ENCODE measurements at places on chromosomes 12 and 14. TPM values are rescaled to one million over a fixed set of nuclear protein-coding genes. Genes with fewer than 3 reads are reported as not detected.

TRHDE gene
- total RNA-seq: 1.2 TPM

CLEC4D gene
- total RNA-seq: not detected

PRH2 gene
- total RNA-seq: not detected

SPIC gene
- total RNA-seq: not detected

HOXC9 gene
- total RNA-seq: not detected

GALNT6 gene
- total RNA-seq: 5.8 TPM

CLEC12A gene
- 0.26 TPM for total RNA-seq

GRCh38 chr14:73958591-73958990, 8.5 kb downstream of the COQ6 start:
- H3K4me3 ChIP-seq: no peak overlapping the region
- no peaks in the 10 kb centered on the region for H3K27me3 ChIP-seq
- DNase-seq: no peak
- no peak overlapping the region for H3K27ac ChIP-seq
- peaks cover 98% of the 10 kb centered on the region for H3K36me3 ChIP-seq

GRCh38 chr14:100369019-100369418, 45.9 kb downstream of the SLC25A47 start:
- no peak for DNase-seq
- peaks cover 55% of the 10 kb centered on the region for H3K36me3 ChIP-seq
- H3K27ac ChIP-seq: no peak overlapping the region
- peaks cover 4% of the 10 kb centered on the region for H3K4me1 ChIP-seq
- H3K4me3 ChIP-seq: no peak overlapping the region

DNA sequence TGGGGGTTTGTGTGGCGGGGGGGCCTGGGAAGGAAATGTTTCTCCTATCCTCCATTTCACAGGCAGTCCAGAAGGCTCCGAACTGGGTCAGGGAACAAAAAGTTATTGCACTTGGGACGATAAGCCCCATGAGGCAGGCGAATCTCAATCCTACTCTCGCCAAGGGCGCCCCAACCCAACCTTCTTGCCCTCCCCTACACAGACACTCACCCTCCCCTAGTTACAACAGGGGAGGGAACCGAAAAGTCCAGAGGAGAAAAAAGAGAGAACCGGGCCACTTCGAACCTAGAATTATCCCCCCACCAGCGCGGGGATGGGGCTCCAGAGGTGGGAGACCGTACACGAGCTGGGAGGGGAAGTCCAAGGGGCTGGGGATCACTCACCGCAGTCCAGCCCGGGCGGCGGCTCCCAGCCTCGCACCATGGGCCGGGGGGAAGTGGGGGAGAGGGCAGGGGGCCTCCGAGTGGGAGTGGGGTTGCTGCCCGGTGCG, 357 bp downstream of the HOMEZ start:
- H3K27ac ChIP-seq: peak overlapping the region; percentile 99
- H3K4me3 ChIP-seq: peak overlapping the region; percentile 93
- no peak for DNase-seq
- H3K4me1 ChIP-seq: peaks cover 31% of the 10 kb centered on the region
- no peaks in the 10 kb centered on the region for H3K36me3 ChIP-seq
- H3K27me3 ChIP-seq: no peaks in the 10 kb centered on the region

- DNase-seq: peak; percentile 64
- H3K27me3 ChIP-seq: no peaks in the 10 kb centered on the region
- no peak overlapping the region for H3K4me3 ChIP-seq
- no peaks in the 10 kb centered on the region for H3K36me3 ChIP-seq
These were observed 8.6 kb downstream of the SLC6A13 start for GRCh38 chr12:254039-254438.

GRCh38 chr14:50714450-50715073, 46.5 kb upstream of the SAV1 start:
- H3K36me3 ChIP-seq: no peaks in the 10 kb centered on the region
- DNase-seq: no peak
- H3K27me3 ChIP-seq: no peaks in the 10 kb centered on the region

- peak overlapping the region; percentile 53 for H3K27ac ChIP-seq
- H3K4me1 ChIP-seq: peaks cover 29% of the 10 kb centered on the region
- DNase-seq: no peak
These were observed 107.2 kb downstream of the DUSP6 start for GRCh38 chr12:89245090-89245489.

DNA sequence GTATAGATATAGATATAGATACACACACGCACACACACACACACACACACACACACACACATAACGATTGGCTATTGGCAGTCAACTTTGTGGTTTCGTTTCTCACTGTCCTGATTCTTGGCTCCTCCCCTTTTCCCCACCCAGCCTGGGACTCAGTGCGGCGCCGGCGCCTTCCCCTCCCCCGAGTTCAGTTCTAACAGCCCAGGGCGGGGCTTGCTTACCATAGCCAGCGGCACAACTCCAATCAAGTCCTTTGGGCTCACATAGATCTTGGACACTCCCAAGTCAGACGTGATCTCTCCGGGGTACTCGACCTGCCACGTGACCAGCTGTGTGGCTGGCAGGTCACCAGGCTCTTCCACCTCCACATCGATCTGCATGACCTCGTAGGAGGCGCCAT, 484.1 kb downstream of the GLT1D1 start:
- DNase-seq: no peak
- H3K27ac ChIP-seq: no peak overlapping the region
- H3K4me3 ChIP-seq: no peak overlapping the region

- H3K4me3 ChIP-seq: peak overlapping the region; percentile 90
- H3K36me3 ChIP-seq: no peaks in the 10 kb centered on the region
- peak overlapping the region; percentile 82 for H3K27ac ChIP-seq
- H3K27me3 ChIP-seq: no peaks in the 10 kb centered on the region
- peaks cover 40% of the 10 kb centered on the region for H3K4me1 ChIP-seq
- no peak for DNase-seq
These were observed 624 bp downstream of the RIN3 start for GRCh38 chr14:92513966-92514843.

DNA sequence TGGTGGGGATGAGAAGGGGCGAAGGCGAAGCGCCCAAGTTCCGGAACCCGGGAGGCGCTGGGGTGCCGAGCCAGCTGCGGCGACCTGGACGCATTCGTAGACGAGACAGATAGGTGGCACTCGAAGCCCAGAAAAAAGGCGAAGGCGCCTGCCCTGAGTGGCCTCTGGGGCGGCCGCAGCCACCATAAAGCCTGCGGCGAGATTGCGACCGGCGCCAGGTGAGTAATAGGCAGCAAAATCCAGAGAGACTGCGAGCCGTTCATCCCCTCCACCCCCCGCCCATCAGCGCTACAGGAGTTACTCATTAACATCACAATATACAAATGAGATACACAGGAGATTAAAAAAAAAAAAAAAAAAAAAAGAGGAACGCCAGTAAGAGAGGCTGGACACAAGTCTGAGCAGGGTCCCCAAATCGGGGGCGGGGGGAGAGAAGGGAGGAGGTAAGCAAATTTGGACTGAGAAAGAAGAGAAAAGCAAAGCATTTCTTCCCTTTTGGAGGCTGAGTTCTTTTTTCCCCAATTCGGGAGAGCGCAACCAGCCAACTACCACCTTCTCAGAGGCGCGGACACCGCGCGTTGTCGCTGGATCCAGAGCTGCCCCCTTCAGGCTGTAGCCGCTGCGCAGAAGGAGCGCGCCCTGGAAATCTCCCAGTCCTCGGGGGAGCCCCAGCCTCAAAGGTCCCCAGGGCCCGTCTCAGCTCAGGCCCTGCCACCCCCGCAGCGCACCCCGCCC, 15.7 kb downstream of the TBX3 start:
- peak overlapping the region; percentile 46 for H3K4me3 ChIP-seq
- H3K27ac ChIP-seq: peak overlapping the region; percentile 35
- H3K4me1 ChIP-seq: peaks cover 32% of the 10 kb centered on the region
- no peak for DNase-seq

DNA sequence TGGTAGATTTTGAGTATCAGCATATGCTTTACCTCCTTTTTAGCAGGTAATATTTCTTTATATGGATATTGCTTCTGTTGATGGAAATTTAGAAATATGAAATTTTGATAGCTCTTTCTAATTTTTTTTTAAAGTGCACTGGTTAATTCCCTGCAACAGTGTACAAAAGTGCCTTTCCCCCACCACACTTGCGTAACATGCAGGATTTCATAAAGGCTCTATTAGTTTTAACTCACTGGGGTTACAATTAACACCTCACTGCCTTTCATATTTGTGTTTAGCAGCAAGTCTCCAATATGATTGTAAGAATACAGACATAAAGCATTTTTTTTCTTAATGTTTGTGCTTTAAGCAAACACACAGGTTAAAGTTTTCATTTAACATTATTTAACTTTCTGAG, 25.6 kb downstream of the MNAT1 start:
- H3K27ac ChIP-seq: no peak overlapping the region
- H3K36me3 ChIP-seq: no peaks in the 10 kb centered on the region
- DNase-seq: no peak
- H3K4me1 ChIP-seq: peaks cover 36% of the 10 kb centered on the region

DNA sequence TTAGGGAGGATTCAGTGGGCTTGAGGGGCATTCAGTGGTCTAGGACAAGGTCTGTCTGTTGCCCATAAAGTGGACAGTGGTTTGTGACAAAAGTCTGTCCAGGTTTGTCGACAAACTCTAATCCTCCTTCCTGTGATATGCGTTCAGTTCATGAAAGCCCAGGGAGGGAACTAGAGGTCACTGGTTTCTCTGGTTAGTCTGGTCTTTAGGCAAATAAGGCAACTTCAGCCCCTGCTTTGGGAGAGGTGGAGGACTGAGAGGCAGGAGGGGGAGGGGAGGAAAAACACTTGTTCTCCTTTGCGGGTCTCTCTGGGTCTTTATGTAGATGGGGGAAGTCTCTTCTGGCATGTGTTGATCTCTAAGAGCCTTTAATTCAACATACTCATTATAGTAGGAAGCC, 235.1 kb upstream of the PWP1 start:
- H3K4me1 ChIP-seq: no peaks in the 10 kb centered on the region
- H3K27ac ChIP-seq: no peak overlapping the region

GRCh38 chr12:132143336-132144071, 615 bp downstream of the DDX51 start:
- H3K4me1 ChIP-seq: peaks cover 36% of the 10 kb centered on the region
- no peak for DNase-seq
- H3K4me3 ChIP-seq: peak overlapping the region; percentile 82

- H3K4me1 ChIP-seq: peaks cover 6% of the 10 kb centered on the region
- H3K4me3 ChIP-seq: no peak overlapping the region
- no peaks in the 10 kb centered on the region for H3K27me3 ChIP-seq
- DNase-seq: no peak
These were observed 176.1 kb downstream of the BCAT1 start for GRCh38 chr12:24772813-24773212.

- no peaks in the 10 kb centered on the region for H3K36me3 ChIP-seq
- no peak overlapping the region for H3K4me3 ChIP-seq
- DNase-seq: no peak
- no peaks in the 10 kb centered on the region for H3K4me1 ChIP-seq
- no peak overlapping the region for H3K27ac ChIP-seq
These were observed 126.1 kb downstream of the KCNK10 start for GRCh38 chr14:88196925-88197324.

GRCh38 chr12:27840229-27840999, 60.4 kb upstream of the MANSC4 start:
- no peak overlapping the region for H3K4me3 ChIP-seq
- no peak overlapping the region for H3K27ac ChIP-seq
- peaks cover 3% of the 10 kb centered on the region for H3K4me1 ChIP-seq
- DNase-seq: no peak
- no peaks in the 10 kb centered on the region for H3K36me3 ChIP-seq

- peaks cover 79% of the 10 kb centered on the region for H3K36me3 ChIP-seq
- H3K27me3 ChIP-seq: no peaks in the 10 kb centered on the region
- H3K4me3 ChIP-seq: no peak overlapping the region
- no peak overlapping the region for H3K27ac ChIP-seq
- DNase-seq: no peak
- no peaks in the 10 kb centered on the region for H3K4me1 ChIP-seq
These were observed 192.3 kb downstream of the ANO6 start for GRCh38 chr12:45407981-45408728.

DNA sequence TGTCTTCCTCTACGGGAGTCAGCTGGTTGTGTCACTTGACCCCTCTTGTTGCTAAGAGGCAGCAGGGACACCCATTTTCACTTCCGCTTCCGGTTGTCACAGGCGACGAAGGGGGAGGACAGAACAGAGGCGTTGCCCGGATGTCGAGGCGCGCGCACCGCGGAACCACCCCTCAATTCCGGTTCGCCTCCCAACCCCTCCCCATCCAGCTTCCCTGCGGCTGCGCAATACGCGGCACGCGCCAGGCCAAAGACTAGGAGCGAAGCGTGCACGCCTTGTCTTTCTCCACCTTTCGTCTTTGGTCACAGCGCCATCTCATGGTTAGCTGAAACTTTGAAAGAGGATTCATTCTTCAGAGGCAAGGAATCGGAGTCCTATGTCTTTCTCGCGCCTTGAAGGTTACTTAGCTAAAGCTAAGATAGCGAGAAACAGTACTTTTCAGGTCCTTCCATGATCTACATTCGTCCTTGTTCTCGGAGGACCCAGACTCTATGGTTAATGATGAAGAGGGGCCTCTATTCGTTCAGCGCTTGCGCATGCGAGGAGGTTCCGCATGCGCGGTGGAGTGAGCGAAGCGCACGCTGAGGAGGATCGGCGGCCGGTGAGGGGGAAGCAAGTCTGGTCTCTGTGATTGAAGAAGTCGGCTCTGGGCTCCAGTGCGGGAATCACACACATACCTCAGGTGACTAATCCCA, at the start of the genes ATP6V1D and EIF2S1:
TSS of gene ATP6V1D (minus strand) at position 30 of the 695 bp plus-strand sequence. CDS start 106 bp downstream, outside the sequence.
TSS of gene EIF2S1 (plus strand) at position 554 of the 695 bp plus-strand sequence. CDS start 4,440 bp downstream, outside the sequence.
- H3K4me3 ChIP-seq: peak within 1 kb of the TSS; percentile 64
- no peaks in the 10 kb centered on the region for H3K27me3 ChIP-seq
- peaks cover 5% of the 10 kb centered on the region for H3K36me3 ChIP-seq
- peak within 1 kb of the TSS; percentile 91 for H3K27ac ChIP-seq
- H3K4me1 ChIP-seq: peaks cover 66% of the 10 kb centered on the region

- DNase-seq: no peak
- no peak overlapping the region for H3K27ac ChIP-seq
- H3K27me3 ChIP-seq: no peaks in the 10 kb centered on the region
- no peak overlapping the region for H3K4me3 ChIP-seq
These were observed 10.4 kb downstream of the OSBPL8 start for GRCh38 chr12:76549131-76549530.

DNA sequence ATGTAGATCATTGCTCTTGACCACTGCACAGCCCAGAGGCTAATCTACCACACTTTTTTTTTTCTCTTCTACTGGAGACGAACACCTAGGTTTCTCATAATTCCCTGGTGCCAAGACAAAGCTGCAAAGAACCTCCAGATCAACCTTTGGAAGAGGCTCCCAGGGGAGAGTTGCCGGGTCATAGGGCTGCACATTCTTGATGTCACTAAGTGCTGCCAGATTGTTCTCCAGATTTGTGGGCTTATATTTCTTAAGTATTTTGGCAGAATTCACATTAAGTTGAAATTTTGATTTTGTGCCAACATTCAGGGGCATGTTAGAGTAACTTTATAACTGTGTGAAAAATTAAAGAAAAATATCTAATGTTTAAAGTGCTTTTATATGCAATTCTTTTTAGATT, 13.5 kb upstream of the PDZRN4 start:
- no peak for DNase-seq
- no peaks in the 10 kb centered on the region for H3K4me1 ChIP-seq
- H3K27me3 ChIP-seq: no peaks in the 10 kb centered on the region
- no peak overlapping the region for H3K27ac ChIP-seq
- H3K4me3 ChIP-seq: no peak overlapping the region

DNA sequence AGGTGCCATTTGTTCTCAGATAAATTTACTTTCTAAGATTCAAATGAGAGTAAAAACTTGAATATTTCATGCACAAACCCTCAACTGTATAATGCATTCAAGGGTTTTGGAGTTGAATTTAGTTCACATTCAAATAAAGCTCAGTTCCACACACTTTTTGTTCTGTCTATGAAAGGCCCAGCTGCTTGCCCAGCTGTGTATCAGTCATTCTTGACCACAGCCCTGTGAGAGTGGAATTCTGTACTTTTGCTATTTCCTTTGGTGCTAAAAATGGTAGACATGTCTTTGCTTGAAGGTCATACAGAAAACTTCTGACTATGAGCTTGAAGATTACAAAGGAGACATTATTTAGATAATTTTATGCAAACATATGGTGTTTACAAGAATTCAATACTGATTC, 110.4 kb downstream of the KCNC2 start:
- H3K4me3 ChIP-seq: no peak overlapping the region
- no peaks in the 10 kb centered on the region for H3K27me3 ChIP-seq
- no peak for DNase-seq
- H3K27ac ChIP-seq: no peak overlapping the region
- H3K36me3 ChIP-seq: no peaks in the 10 kb centered on the region
- H3K4me1 ChIP-seq: no peaks in the 10 kb centered on the region

Measured in esophagus muscularis mucosa (tissue), 4 donors.